ENCODE measurements at places on chromosomes 6 and 20.

- DNase-seq = peak; percentile 98
These were observed 4.6 kb downstream of the SMIM29 start for GRCh38 chr6:34243901-34244884.

DNA sequence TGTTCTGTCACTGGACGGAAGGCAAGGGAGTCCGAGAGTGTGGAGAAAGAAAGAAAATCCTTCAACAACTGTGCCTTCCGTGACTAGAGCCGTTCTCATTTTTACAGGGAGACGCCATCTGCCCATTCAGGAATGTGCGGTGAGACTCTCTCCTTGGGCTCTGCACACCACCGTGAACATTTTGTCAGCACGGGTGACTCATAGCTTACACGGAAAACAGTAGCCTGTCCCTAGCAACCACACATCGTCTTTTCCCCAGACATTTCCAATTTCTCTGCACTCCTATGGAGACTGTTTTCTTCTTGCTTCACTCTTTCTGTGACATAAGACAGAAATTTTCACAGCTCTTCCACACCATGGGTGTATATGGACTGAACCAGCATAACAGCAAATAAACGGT, 55.1 kb downstream of the TBXT start:
- no peak for DNase-seq

- peak; percentile 80 for DNase-seq
These were observed 3.7 kb downstream of the TFB1M start for GRCh38 chr6:155310596-155310995.

DNA sequence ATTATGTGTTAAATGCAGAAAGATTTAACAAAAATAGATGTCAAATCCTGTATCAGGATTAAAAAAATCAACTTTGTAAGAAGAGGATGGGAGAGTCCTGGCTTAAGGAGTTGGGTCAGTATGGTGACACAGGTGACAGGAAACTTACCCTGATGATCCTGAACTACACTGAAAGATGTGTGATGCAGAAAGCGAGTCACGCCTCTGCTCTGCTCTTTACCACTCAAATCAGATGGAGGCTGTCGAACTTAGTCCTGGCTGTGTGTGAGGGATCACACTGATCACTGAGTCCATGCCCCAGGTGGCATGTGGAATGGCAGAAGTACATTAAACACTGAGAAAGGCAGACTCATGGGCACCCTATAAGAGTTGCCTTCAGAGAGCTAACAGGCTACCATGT, 92.9 kb downstream of the GJA10 start:
- DNase-seq = no peak

DNA sequence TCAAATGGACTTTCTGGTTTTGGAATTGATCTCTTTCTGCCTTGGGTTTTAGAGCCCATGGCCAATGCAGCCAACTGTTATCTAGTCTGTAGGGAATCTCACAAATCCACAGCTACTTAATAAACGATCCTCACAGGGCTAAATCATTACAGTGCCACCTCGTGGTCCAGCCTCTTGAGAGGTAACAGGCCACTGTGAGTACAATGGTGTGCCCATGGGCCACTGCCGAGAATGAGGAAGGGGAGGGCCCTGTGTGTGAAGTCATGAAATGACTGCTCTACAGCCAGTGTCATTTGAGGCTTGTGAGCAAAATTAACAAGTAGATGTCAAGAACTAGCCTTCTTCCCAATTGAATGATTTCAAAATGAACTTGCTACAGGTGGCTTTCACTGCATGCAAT, 54.3 kb upstream of the GMPR start:
- no peak for DNase-seq

GRCh38 chr20:44896583-44896982, 11.1 kb downstream of the YWHAB start:
- no peak for DNase-seq

DNA sequence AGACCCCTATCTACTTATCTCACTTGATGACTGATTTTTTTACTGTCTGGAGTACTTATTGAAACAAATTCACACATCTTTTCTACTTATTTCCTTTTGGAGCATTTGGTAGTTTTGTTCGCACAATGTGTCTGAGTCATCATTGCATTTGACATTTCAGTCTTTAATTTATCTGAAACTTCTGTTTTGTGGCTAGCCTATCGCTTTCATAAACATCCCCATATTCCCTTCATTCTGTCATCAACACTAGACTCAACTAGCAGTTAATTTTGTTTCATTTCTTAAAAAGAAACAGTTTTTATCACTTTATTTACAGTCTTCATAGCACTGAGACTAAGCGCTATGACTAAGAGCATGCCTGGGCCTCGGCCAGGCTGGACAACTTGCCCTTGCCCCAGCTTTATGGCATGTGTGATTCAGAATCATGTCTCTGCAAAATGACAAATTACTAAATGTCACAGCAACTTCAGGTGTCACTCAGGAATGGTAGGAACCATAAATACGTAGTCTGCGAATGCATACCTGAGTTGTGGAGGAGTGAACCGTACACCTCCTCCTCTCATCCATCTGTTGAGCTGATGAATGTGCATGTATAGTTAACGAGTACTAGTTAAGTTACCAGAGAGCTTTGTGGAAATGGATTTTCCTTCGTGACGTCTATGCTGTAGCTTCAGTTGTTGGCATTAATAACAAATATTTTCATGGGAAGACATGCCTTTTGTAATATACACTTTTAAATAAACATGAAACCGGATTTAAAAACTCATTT, 16.2 kb downstream of the L3MBTL3 start:
- peak; percentile 23 for DNase-seq

- DNase-seq = peak; percentile 27
These were observed 137.2 kb downstream of the FARS2 start for GRCh38 chr6:5398530-5398929.

DNA sequence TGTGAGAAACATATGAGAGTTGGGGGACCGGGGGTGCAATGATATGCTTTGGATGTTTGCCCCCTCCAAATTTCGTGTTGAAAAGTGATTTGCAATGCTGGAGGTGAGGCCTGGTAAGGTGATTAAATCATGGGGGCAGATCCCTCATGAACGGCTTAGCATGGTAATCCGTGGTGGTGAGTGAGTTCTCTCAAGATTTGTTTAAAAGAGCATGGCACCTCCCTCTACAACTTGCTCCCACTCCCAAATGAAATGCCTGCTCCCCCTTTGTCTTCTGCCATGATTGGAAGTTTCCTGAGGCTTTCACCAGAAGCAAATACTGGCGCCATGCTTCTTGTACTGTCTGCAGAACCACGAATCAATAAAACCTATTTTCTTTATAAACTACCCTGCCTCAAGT, 2.5 kb downstream of the DEK start:
- no peak for DNase-seq

- DNase-seq = no peak
These were observed 66.4 kb downstream of the STX11 start for GRCh38 chr6:144216668-144217218.
